ENCODE measurements at places on chromosomes 4 and X. TPM values are rescaled to one million over a fixed set of nuclear protein-coding genes. Genes with fewer than 3 reads are reported as not detected.

- DNase-seq: peak; percentile 32
These were observed 212.0 kb downstream of the COMMD8 start for GRCh38 chr4:47251348-47252135.

DNA sequence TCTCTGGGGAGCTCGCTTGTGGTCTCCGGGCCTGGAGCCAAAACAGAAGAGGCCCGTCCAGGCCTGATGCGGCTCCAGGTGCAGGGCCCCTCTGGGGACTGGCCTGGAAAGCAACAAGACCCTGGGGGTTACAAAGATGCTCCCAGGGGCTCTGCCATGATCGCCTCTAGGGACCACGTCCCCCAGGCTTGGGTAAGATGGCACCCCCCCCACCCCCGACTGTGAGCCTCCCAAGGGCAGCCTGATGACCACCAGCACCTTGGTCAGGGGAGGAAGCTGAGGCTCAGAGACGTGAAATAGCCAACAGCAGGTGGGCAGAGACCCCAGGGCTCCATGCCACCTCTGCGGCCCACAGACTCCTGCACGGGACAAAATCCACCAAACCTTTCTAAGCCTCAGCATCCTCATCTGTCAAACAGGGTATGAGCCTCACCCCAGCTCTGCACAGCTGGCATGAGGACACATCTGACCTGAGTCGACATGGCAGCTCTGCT lies 25.4 kb downstream of the C4orf50 start:
- peak; percentile 45 for DNase-seq

GRCh38 chr4:95963456-95963855 lies 123.6 kb downstream of the PDHA2 start:
- no peak for DNase-seq

GRCh38 chrX:116272322-116272721 lies 101.8 kb downstream of the AGTR2 start:
- DNase-seq: no peak

GRCh38 chr4:40564815-40565483 lies 64.7 kb downstream of the RBM47 start:
- DNase-seq: no peak

DNA sequence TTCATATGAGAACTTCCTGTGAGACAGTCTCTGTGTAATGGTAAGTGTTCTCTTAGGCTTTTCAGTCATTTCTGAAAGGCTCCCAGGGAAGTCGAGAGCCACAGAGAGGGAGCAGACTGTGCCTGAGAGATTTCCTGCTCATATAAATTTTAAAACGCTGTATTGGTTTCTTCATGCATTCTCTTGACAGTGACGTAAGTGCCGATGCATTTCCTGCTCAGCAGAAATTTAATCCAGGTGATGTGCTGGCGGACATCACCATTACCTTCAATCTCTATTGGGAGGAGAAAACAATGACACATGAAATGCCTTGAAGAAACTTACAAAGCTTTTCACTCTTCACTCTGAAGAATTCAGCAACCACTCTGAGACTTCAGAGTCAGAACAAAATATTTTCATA lies 383.6 kb downstream of the BMPR1B start:
- no peak for DNase-seq

DNA sequence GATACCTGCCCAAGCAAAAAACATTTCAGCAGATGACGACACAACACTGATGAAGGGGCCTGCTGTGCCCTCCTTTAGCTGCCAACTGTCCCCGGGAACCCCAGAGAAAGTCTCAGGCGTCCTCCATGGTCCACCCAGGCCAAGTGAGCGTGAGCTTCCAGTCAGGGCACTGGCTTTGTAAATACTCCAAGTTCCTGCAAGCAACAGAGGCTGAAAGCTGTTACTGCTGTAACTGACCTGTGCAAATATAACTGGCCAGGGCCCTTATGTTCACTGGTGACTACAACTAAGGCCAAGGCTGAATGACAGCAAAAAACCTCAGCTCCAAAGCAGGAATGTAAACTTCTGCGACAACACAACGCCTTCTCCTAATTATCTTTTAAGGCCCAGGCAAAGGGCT lies 8.2 kb downstream of the WDR1 start:
- no peak for DNase-seq

Gene NKX6-1
- not detected for total RNA-seq

Gene SSX2
- total RNA-seq: not detected

Gene GPR173
- 2.5 TPM for total RNA-seq

Data from sigmoid colon (tissue), 7 donors.